Muscle of leg (tissue), 16 donors: ENCODE measurements at places on chromosomes 4 and X. TPM values are rescaled to one million over a fixed set of nuclear protein-coding genes. Genes with fewer than 3 reads are reported as not detected.

- DNase-seq, result no peak
- no peaks in the 10 kb centered on the region for H3K27me3 ChIP-seq
- H3K36me3 ChIP-seq, result no peaks in the 10 kb centered on the region
- no peak overlapping the region for H3K27ac ChIP-seq
- no peaks in the 10 kb centered on the region for H3K4me1 ChIP-seq
- H3K4me3 ChIP-seq, result no peak overlapping the region
Observed at GRCh38 chr4:18524667-18525066, 503.1 kb upstream of the LCORL start.

DNA sequence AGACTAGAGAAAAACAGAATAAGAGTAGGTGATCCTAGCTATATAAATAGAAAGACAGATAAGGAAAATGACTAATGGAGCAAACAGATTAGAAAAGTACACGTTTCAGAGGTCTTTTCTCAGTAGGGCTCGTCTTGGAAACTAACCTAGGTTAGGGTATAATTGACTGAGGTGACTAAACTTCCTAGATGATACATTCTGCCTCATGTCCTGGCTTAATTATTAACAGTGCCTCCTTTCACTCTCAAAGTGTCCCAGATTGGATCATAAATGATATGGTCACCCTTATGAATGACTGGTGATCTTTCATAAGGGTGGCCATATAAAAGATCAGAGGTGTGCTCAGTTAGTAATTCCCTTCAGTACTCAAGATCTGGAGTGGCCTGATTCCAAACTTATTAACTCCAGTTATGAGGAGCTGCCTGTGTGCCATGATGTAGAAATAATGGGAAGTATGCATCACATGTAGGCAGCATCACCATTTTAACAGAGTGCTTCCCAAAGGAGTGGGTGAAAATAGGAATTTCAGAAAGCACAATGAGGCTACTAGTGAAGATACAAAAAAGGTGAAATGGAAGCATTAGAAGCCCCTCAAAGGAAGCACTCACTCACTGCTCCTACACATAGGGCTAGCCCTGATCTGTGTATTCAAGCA lies 14.7 kb upstream of the GRIA3 start:
- H3K4me1 ChIP-seq, result no peaks in the 10 kb centered on the region
- H3K27ac ChIP-seq, result no peak overlapping the region
- H3K27me3 ChIP-seq, result peaks cover 2% of the 10 kb centered on the region
- no peak for DNase-seq
- no peaks in the 10 kb centered on the region for H3K36me3 ChIP-seq

- H3K36me3 ChIP-seq, result no peaks in the 10 kb centered on the region
- peaks cover 11% of the 10 kb centered on the region for H3K27me3 ChIP-seq
- no peaks in the 10 kb centered on the region for H3K4me1 ChIP-seq
- H3K4me3 ChIP-seq, result no peak overlapping the region
Observed at GRCh38 chrX:18578546-18578945, 93.4 kb downstream of the RS1 start.

- DNase-seq, result no peak
- no peaks in the 10 kb centered on the region for H3K27me3 ChIP-seq
- peaks cover 5% of the 10 kb centered on the region for H3K4me1 ChIP-seq
- H3K27ac ChIP-seq, result peak overlapping the region; percentile 8
Observed at GRCh38 chr4:108619372-108620100, 840 bp upstream of the RPL34 start.

GRCh38 chr4:42329421-42329820 lies 67.9 kb upstream of the SHISA3 start:
- H3K27me3 ChIP-seq, result no peaks in the 10 kb centered on the region
- no peaks in the 10 kb centered on the region for H3K36me3 ChIP-seq
- no peak for DNase-seq
- no peaks in the 10 kb centered on the region for H3K4me1 ChIP-seq

- H3K27ac ChIP-seq, result no peak overlapping the region
- H3K27me3 ChIP-seq, result no peaks in the 10 kb centered on the region
- peak; percentile 89 for DNase-seq
- H3K4me1 ChIP-seq, result peaks cover 15% of the 10 kb centered on the region
- H3K4me3 ChIP-seq, result no peak overlapping the region
- no peaks in the 10 kb centered on the region for H3K36me3 ChIP-seq
Observed at GRCh38 chr4:118969359-118969758, 80.7 kb downstream of the SYNPO2 start.

ERCC6L gene
- 1.5 TPM for total RNA-seq

ZNF157 gene
- 0.35 TPM for total RNA-seq
